ENCODE measurements at places on chromosomes 12 and 14. TPM values are rescaled to one million over a fixed set of nuclear protein-coding genes. Genes with fewer than 3 reads are reported as not detected.

SLC16A7 gene
- polyA plus RNA-seq = 0.88 TPM

MYH6 gene
- polyA plus RNA-seq = not detected

JAG2 gene
- polyA plus RNA-seq = 28.3 TPM

PMCH gene
- polyA plus RNA-seq = not detected

A2M gene
- polyA plus RNA-seq = 0.20 TPM

LRIG3 gene
- polyA plus RNA-seq = 30.9 TPM

MYRFL gene
- polyA plus RNA-seq = 0.39 TPM

HOXC6 gene
- 4.7 TPM for polyA plus RNA-seq

GARIN6 gene
- not detected for polyA plus RNA-seq

PRKCH gene
- polyA plus RNA-seq = 12.0 TPM

CYP46A1 gene
- 0.01 TPM for polyA plus RNA-seq

FOXN4 gene
- polyA plus RNA-seq = not detected

STRN3 gene
- 25.3 TPM for polyA plus RNA-seq

MYF5 gene
- polyA plus RNA-seq = not detected

SYCP3 gene
- 0.13 TPM for polyA plus RNA-seq

CGRRF1 gene
- 19.5 TPM for polyA plus RNA-seq

All from keratinocyte (primary cell).